Neural crest cell (in vitro differentiated cells): ENCODE measurements at places on chromosomes 12 and 14. TPM values are rescaled to one million over a fixed set of nuclear protein-coding genes. Genes with fewer than 3 reads are reported as not detected.

DNA sequence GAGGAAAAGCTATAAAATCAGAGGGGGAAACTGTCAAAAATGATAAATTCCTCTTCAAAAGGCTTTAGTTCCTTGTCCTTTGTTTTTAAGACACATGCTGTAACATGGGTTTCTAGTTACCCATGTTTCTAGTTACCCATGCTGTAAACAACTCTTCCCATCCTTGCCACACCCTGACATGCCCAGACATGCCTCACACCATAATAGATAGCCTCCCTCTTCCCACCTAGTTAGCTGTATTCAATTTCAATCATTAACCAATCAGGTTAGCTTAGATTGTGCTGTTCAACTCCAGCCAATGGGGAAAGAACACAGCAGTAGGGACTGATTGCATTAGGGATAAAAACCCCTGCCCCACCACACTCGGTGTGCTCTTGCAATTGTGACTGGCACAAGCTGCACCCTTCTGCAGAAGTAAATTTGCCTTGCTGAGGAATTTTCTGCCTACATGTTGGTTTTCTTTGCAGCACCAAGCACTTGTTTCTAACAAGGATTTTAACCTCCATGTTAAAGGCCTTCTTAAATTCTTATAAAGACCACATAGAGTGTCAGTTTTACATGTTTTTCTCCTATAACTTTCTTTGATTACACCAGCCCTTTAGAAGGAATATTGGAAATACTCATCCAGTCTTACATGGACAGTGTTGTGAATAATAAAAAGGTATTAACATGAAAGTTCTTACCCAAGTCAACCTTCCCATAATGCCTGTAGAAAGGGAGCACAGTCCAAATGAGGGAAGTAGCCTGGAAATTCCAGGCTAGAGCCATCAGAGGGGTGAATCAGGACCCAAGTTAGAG is 32.5 kb upstream of the LALBA start:
- H3K27ac ChIP-seq = no peak overlapping the region
- no peak overlapping the region for H3K4me3 ChIP-seq
- peaks cover 13% of the 10 kb centered on the region for H3K4me1 ChIP-seq
- peaks cover 4% of the 10 kb centered on the region for H3K36me3 ChIP-seq

DNA sequence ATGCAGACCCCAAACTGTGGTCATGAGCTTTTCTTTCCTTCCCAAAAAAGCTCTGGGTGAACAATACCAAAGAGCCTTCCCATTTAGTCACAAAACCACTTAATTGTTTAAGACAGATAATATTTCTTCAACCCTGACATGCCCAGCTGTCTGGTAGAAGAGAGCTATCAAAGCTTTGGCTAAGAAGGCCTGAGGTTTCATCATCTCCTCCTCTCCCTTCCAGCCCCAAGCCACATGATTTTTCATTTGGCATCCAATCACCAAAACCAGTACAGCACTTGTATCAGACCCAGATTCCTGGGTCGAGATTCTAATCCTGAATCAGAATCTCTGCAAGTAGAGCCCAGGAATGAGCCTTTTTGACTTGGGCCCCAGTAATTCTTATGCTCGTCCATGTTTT is 199.6 kb upstream of the TMEM260 start:
- DNase-seq = no peak
- no peak overlapping the region for H3K4me3 ChIP-seq
- H3K4me1 ChIP-seq = no peaks in the 10 kb centered on the region
- H3K27ac ChIP-seq = no peak overlapping the region

The DPF3 gene
- 1.3 TPM in 2 replicates for total RNA-seq

DNA sequence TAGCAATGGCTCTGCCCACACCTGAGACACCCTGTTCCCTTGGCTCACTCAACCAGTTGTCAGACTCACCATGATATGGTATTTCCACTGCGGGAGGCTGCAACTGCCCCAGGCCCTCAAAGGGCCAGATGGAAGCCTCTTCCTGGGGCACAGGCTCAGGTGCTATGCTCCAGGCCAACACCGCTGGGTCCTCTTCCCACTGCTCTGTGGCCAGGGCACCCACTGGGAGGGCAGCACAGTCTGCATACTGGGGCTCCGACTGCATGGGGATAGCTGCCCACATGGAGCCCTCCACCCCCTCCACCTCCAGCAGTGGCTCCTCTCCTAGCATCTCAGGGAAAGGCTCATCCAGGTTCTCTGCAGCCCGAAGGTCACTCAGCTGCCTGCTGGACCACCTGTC is 3.7 kb downstream of the ANGEL1 start:
- H3K27me3 ChIP-seq = no peaks in the 10 kb centered on the region
- H3K36me3 ChIP-seq = peaks cover 7% of the 10 kb centered on the region
- H3K4me1 ChIP-seq = peaks cover 30% of the 10 kb centered on the region
- H3K4me3 ChIP-seq = peak overlapping the region; percentile 74
- no peak for DNase-seq
- no peak overlapping the region for H3K27ac ChIP-seq

The ENDOU gene
- not detected in 2 replicates for total RNA-seq

- no peak overlapping the region for H3K27ac ChIP-seq
- no peaks in the 10 kb centered on the region for H3K27me3 ChIP-seq
- peaks cover 12% of the 10 kb centered on the region for H3K36me3 ChIP-seq
- no peak for DNase-seq
- no peak overlapping the region for H3K4me3 ChIP-seq
Measured at GRCh38 chr14:80477388-80478160, 266.3 kb upstream of the DIO2 start.

DNA sequence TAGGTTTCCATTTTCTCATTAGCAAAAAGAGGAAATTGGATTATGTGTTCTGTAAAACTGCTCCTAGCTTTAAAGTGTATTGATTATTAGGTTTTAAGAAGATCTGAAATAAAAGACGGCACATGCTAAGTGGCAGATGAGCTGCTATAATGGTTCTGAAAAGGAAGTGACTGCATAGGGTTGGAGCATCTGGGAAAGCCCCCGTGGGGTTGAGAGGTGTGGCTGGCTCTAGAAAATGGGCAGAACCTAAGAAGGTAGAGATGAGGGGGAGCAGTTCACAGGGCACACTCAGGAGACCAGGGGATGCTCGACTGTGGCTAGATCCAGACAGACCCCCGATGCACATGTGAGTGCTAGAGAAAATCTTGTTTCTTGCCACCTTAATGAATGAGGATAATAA is 1.9 kb downstream of the IFNG-AS1 start:
- peaks cover 2% of the 10 kb centered on the region for H3K27me3 ChIP-seq
- no peak overlapping the region for H3K27ac ChIP-seq
- H3K4me1 ChIP-seq = no peaks in the 10 kb centered on the region
- H3K36me3 ChIP-seq = no peaks in the 10 kb centered on the region
- no peak for DNase-seq

The RFX4 gene
- 52.1 and 53.8 TPM in 2 replicates for total RNA-seq
